Umbilical cord (tissue), 2 donors: ENCODE measurements at places on chromosomes 12 and 14. TPM values are rescaled to one million over a fixed set of nuclear protein-coding genes. Genes with fewer than 3 reads are reported as not detected.
A peak's percentile ranks its signal among the peaks of the same experiment; 100 is the strongest.

- no peak for DNase-seq
Observed at GRCh38 chr12:82176761-82177490, 181.3 kb downstream of the CCDC59 start.

GRCh38 chr12:25433581-25434325, 119.3 kb downstream of the LMNTD1 start:
- peak; percentile 24 for DNase-seq

DNA sequence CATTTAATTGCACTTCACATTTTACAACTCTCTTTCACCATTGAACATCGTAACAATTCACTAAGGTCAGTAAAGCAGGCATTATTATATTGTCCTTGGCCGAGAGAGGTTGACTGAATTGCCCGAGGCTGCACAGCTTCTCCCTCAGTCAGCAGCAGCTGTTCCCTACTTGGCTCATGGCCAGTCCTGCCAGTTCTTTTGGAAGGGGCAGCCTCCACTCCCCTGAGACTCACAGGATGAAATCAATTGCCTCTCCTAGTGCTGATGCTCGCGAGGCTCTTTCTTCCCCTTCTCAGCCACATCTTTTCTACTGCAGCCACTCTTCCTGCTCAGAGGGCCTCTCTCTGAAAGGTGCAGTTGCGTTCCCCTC, 79.9 kb upstream of the KCNA1 start:
- DNase-seq = no peak

- no peak for DNase-seq
Observed at GRCh38 chr12:59115526-59115925, 195.2 kb upstream of the LRIG3 start.

DNA sequence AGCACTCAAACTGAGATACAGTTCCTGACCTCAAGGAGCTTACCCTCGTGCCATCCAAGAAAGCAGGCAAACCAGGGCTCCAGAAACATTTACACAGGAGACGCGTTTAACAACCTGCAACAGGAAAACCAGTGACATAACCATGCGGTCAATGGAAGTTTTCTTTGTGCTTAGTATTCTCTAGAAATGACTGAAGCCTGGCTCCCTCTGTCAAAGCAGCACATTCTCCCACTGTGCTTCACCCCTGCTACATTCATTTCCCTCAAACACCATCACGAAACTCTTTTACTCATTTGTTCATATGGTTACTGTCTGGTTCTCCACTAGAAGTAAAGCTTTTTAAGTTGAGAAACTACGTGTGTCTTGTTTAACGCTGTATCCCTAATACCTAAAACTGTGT, 161.3 kb upstream of the CCND2 start:
- DNase-seq = no peak

GRCh38 chr12:115382681-115383080, 698.7 kb upstream of the TBX3 start:
- no peak for DNase-seq

GRCh38 chr12:88305254-88305890, 163.3 kb downstream of the TMTC3 start:
- DNase-seq = peak; percentile 49

DNA sequence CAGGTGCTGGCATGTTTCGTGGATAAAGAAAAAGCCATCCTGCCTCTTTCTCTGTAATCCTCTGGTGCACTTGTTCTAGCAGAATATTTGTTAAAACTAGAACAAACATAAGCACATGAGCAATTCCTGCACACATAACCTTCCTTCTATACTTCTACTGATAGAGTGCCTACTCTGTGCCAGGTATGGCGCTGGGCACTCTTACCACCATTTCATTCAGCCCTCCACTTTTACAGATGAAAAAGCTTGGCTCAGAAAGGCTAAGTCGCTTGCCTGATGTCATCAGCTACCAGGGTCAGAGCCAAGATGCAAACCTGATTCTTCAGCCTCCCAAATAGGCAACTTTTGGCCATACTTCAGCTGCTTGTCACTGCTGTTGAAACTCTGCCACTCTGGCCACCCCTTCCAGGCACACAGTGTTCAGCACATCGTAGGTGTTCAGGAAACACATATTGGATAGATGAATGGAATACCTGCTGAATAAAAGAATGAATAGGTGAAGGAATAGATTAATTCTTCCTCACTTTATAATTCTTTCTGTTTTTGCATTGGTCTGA, 10.0 kb upstream of the C14orf132 start:
- DNase-seq = no peak

WNT1 gene
- total RNA-seq = not detected

DNA sequence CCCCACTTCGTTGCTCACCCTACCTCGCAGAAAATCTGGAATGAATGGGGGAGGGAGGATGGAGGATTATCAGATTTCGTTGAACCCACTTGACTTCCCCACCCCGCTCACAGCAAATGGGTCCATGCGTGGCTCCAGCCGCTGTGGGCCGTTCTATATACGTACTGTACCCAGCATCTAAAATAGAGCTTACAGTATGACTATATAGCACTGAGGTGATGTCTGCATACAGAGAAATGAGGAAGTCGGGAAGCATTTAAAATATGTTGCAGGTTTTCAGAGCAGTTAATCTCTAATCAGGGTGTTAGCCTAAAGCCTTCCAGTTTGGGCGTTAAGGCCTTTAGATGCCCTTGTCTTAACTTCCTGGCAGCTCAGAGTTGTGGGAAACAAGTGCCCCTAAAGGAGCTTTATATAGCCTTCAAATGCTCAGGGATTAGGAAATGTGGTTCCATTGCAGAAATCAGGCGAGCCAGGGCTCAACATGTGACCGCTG, 1.4 kb downstream of the BICDL1 start:
- no peak for DNase-seq

TSHR gene
- total RNA-seq = 13.0 TPM

MYF6 gene
- not detected for total RNA-seq

GRCh38 chr14:32190673-32191072, 11.2 kb upstream of the RNU6-7 start:
- DNase-seq = peak; percentile 14

DNA sequence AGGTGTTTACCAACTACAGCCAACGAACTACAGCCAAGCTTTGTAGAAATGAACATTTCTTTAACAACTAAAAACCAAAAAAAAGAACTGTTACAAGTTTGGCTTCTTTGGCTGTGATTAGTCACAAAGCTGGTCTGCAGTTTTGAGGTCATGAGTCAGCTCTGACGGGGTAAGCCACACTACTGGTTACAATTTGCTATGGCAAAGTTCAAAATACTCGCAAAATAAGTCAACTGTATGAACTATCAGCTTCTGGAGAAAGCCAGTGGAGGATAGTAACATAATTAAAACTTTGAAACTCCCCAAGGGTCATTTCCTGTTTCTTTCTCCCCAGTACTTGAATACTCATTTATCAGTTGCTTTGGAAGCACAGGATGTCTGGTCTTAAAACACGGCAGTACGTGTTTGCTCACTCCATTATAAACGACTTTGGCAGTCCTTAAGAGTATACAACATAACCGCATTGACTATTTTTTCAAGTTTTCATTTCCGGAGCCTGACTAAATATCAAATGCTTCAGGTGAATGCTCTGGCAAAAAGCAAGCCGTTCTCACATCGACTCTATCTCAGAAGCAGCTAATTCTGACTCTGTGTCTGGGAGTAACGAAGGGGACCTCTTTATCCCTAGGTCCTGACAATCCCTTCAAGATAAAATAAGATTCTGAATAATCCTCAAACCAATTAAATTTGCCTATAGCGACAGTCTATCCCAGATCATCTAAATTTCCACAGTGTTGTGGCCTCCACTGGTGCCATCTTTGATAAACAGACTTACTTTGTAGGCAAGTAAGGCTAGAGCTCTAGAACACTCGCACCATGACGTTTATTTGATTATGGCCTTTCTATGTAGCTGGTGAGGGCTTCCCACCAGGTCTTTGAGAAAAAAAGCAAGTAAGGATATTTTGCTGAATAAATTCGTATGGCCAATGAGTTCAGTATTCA, 10.6 kb downstream of the PHLDA1 start:
- peak; percentile 34 for DNase-seq

DNA sequence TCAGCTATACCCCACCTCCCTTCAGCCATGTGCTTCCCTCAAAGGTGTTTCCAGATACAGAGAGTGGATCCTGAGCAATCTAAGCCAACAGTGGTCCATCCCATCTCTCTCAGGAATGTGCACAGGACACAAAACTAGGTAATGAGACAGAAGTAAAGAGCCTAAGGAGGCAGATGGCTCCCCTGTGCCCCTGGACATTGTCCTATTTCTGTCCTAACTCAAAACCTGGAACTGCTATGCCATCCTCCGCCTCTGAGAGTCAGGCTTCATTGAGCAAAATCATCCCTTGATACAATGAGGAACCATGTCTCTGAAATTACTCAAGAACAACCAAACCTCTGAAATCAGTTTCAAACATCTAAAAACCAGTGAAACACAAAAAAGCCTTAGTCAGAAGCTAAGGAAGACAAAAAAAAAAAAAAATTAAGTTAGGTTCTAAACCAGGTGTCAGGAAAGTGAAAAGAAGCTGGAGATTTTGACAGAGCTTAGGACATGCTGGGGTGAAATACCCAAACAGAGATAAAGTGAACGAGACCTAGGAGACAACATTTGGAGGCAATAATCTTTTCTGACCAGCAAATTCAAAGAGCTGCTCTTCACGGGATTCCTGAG, 200.3 kb upstream of the PLEKHG7 start:
- no peak for DNase-seq

ACSS3 gene
- 32.0 TPM for total RNA-seq

OR4L1 gene
- not detected for total RNA-seq

MGP gene
- 434 TPM for total RNA-seq

GRCh38 chr12:4215229-4216186, 58.1 kb upstream of the CCND2 start:
- DNase-seq = peak; percentile 76

STON2 gene
- 14.0 TPM for total RNA-seq

SLC25A29 gene
- 7.9 TPM for total RNA-seq

DNA sequence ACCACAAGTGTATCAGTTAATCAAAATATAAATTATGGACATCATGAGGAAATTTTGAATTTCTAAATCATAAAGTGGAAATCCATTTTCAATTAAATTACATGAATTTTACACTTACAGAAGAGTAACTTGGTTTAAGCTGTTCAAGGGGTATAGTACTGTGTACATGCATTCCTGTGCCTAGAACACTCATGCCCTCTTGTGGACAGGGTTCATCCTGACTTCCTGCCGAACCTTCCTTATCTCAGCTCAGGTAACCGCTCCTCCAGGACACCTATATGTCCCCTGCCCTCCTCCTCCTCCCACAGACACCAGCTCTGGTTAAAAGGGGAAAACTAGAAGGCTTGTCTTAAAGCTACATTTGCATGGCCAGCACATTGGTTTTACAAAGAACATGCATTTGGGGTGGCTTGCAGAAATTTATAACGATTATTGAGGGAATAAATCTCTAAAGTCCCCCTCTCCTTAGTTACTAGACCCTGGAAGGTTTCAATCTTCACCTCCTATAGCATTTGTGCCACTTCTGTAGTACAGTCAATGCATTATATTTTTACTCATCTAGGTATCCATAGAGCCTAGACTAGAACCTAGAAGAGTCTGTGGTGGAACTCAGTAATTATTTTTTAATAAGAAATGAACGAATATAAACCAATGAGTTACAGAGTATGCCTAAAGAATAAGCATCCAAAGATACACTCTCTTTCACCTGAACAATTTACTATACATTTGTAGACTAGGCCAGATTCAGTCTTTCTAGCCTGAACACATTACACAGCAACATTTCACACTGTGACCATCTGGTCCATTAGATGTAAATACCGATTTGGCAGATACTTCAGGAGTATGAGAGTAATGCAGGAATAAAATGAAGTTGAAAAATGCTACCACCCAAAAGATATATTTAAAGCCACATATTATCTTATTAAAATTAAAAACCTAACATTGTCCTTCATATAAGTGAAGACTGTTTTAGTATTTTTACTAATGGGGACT, 345.6 kb downstream of the PAWR start:
- no peak for DNase-seq

NUAK1 gene
- 42.4 TPM for total RNA-seq

CIROP gene
- total RNA-seq = 0.72 TPM

GRCh38 chr14:90179357-90179756, 77.0 kb upstream of the PSMC1 start:
- DNase-seq = no peak

DNA sequence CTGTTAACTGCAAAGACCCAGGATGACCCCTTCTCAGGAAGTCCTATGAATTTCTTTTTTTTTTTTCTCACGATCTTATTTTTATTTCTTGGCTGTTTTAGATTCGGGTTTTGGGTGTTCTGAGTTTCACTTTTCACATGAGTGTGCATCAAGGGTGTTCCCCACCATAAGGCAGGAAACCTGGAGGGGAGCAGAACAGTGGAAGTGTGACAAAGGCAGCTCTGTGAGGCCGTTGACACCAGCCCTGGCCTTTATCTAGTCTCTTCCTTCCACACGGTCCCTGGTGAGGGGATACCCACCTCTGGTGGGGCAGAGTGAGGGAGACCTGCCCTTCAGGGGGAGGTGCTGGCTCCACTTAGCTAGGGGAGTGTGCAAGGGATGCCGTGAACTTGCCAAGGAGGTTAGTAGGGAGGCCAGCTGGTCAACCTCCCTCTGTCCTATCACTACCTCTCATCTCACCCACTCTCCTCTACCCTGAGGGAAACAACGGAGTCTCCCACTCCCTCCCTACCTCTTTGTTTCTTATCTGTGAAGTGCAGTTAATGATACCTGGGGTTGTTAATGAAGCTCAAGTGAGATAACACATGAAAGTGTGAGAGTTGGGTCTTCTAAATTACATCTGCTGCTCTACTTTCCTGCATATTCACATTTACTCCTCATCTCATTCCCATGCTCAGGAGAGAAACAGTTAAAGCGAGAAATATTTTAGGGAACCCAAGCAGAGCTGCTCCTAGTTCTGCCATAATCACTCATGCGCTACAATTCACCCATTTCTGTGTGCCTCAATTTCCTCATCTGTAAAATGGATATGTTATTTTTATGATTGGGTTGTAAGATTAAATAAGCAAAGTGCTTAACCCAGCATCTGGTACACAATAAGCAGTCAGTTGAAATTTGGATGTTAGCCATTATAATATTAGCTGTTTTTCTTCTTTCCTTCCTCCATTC, 4.4 kb upstream of the GALNT6 start:
- DNase-seq = no peak

DNA sequence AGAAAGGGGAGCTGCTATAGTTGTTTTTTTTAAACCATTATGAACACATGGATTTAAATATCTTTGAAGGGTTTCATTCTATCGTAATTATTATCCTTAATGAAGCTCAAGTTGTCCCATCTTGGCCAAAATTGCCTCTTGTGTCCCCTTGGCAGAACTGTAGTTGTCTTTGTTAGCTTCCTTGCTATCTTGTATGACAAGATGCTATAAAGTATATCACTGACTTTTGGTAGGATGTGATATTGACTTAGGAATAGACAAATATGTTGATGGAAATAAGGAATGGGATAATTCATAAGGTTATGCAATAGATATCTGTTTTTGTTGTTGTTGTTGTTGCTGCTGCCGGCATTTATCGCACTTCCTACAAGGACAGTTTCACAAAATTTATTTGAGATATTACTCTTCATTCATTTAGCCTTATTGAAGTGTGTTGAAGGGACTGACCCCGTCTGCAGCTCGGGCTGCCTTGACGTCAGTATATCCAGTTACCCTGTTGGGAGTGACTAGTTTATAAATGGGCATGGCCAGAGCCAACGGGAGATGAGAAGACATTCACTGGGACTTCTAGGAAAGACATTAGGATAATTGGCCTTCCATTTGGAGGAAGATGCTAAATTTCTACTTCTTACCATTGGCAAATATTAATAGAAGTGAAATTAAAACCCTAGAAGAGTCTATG, 26.1 kb upstream of the APOLD1 start:
- no peak for DNase-seq

ANAPC5 gene
- 139 TPM for total RNA-seq

GRCh38 chr12:114680604-114681069, 3.3 kb downstream of the TBX3 start:
- no peak for DNase-seq

- DNase-seq = peak; percentile 89
Observed at GRCh38 chr14:89578156-89578555, 161.1 kb upstream of the FOXN3 start.
